ENCODE measurements at places on chromosomes 4 and X. TPM values are rescaled to one million over a fixed set of nuclear protein-coding genes. Genes with fewer than 3 reads are reported as not detected.

DYNLT3 gene
- total RNA-seq, result 22.8 TPM

FAAH2 gene
- total RNA-seq, result not detected

ASB9 gene
- 2.2 TPM for total RNA-seq

CPZ gene
- total RNA-seq, result 2.0 TPM

ANXA3 gene
- 5.9 TPM for total RNA-seq

GRSF1 gene
- 81.5 TPM for total RNA-seq

COL4A6 gene
- total RNA-seq, result 1.5 TPM

TEX13B gene
- total RNA-seq, result not detected

SMS gene
- 124 TPM for total RNA-seq

PARM1 gene
- total RNA-seq, result 0.20 TPM

LAS1L gene
- total RNA-seq, result 19.5 TPM

FAM241A gene
- 6.6 TPM for total RNA-seq

TMEM150C gene
- total RNA-seq, result 1.5 TPM

IBSP gene
- total RNA-seq, result not detected

CCKAR gene
- not detected for total RNA-seq

MAGEA1 gene
- not detected for total RNA-seq

FAM47E gene
- total RNA-seq, result not detected

COL4A5 gene
- 18.0 TPM for total RNA-seq

TMSB15C gene
- 1.1 TPM for total RNA-seq

XPNPEP2 gene
- total RNA-seq, result 0.59 TPM

ASB12 gene
- total RNA-seq, result not detected

LONRF3 gene
- total RNA-seq, result not detected

LAP3 gene
- 124 TPM for total RNA-seq

AADAT gene
- total RNA-seq, result 4.9 TPM

TKTL1 gene
- total RNA-seq, result not detected

IL2 gene
- not detected for total RNA-seq

NSUN7 gene
- under 0.01 TPM for total RNA-seq

FAM236D gene
- not detected for total RNA-seq

MTNR1A gene
- total RNA-seq, result not detected

ETDA gene
- total RNA-seq, result not detected

AFM gene
- not detected for total RNA-seq

FAT1 gene
- total RNA-seq, result 172 TPM

EMD gene
- 38.5 TPM for total RNA-seq

ANKRD17 gene
- 76.2 TPM for total RNA-seq

SPANXA2 gene
- not detected for total RNA-seq

FAM184B gene
- not detected for total RNA-seq

CT45A5 gene
- not detected for total RNA-seq

FREM3 gene
- not detected for total RNA-seq
